ENCODE measurements at places on chromosomes 16 and 17. TPM values are rescaled to one million over a fixed set of nuclear protein-coding genes. Genes with fewer than 3 reads are reported as not detected.

The SLC5A10 gene
- not detected for total RNA-seq

The TP53TG3F gene
- total RNA-seq, result not detected

The MMP15 gene
- total RNA-seq, result 20.5 TPM

The CBX2 gene
- 19.2 TPM for total RNA-seq

The SMPD3 gene
- total RNA-seq, result 0.10 TPM

The TMC8 gene
- 0.38 TPM for total RNA-seq

The GCGR gene
- not detected for total RNA-seq

The IQCK gene
- 16.0 TPM for total RNA-seq

The GLP2R gene
- total RNA-seq, result not detected

Measured in vein endothelial cell (primary cell).